ENCODE measurements at places on chromosomes 1 and 21. TPM values are rescaled to one million over a fixed set of nuclear protein-coding genes. Genes with fewer than 3 reads are reported as not detected.

DNA sequence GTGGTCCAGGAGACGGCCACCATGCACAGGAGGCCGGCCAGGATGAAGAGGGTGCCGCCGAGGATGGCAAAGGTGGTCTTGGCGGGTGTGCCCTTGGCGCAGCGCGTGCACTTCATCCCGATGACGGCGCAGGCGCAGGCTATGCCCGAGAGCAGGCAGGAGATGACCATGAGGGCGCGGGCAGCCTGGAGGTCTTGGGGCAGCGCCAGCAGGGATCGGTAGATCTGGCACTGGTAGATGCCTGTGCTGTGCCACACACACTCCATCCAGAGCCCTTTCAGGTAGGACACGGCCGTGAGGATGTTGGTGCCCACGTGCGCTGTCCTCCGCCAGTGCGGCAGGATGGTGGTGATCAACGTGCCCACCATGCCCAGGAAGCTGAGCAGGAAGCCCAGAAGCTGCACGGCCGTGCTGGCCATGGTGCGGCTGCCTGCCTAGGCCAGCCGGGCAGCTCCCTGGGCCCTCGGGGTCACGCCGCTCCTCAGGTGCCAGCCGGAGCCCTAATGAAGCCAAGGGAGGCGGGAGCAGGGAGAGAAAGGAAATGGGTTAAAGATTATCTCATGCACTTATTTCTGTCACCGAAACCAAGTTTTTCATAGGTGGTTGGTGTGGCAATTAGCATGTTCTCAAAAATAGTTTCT, 18.5 kb downstream of the CLDN14 start:
- no peak for DNase-seq

- no peak for DNase-seq
These were observed 180.3 kb downstream of the FAF1 start for GRCh38 chr1:50779801-50780200.

NUF2 gene
- 5.9 TPM for polyA plus RNA-seq

DNA sequence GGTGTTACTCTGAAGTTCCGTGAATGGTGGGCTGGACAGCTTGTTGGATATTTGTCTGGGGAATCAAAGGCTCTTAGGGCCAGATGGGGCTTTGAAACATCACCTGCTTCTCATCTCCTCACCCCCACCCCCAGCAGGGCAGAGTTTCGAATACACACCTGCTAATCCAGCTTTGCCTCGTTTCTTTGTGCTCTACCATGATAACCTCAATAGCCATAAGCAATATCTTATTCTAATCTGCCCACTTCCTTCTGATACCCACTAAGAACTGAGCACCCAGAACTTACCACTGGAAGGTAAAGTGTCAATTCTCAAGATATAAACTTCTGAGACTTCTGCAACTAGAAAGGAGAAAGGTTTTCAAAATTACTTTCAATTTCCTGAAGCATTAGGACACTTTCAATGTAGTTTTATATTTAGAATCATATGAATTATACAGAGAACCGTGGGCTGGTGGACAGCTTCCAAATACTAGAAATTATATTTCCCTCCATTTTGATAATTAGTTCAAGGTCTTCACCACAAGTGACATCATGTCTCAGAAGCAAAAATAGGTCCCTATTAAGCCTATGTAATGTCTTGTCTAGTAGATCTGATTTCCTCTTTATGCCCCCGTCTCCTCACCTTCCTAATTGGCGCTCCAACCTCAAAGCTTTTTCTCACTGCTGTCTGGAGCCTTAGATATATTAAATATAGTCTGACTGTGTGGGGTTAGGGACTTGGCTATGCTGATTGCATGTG, 64.4 kb upstream of the NEK2 start:
- DNase-seq, result no peak

PHACTR4 gene
- polyA plus RNA-seq, result 5.2 TPM

DNA sequence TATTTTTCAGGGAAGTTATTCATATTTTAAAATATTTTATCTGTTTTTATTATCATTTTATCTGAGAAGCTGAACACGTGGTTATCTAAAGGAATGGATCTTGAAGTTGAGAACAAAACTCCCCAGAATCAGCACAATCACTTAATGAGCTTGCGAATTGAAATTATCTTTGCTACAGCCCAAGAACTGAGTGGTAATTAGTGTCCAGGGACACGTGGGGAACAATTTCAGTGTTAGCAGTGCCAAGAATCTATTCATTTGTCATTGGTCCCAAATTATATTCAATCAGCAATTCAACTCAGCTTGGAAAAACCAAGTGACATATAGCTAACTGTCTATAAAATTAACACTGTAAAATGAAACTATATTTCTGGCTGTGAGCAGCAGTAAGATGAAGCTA, 197.6 kb upstream of the UBE2U start:
- no peak for DNase-seq

TRIM67 gene
- 0.01 TPM for polyA plus RNA-seq

APOBEC4 gene
- polyA plus RNA-seq, result not detected

GRCh38 chr1:50877641-50878040, 82.4 kb downstream of the FAF1 start:
- DNase-seq, result no peak

FCRL3 gene
- not detected for polyA plus RNA-seq

DNA sequence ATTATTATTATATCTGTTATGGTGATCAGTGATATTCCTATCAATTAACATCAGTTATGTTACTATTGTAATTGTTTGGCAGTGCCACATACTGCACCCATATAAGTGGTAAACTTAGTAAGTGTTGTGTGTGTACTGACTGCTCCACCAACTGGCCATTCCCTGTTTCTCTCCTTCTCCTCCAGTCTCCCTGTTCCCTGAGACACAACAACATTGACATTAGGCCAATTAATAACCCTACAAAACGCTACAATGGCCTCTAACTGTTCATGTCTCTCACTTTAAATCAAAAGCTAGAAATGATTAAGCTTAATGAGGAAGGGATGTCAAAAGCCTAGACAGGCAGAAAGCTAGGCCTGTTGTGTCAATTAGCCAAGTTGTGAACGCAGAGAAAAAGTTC, 6.6 kb upstream of the THRAP3 start:
- no peak for DNase-seq

- DNase-seq, result no peak
These were observed 95.9 kb downstream of the PHTF1 start for GRCh38 chr1:113663165-113663951.

MTF2 gene
- 11.6 TPM for polyA plus RNA-seq

- DNase-seq, result peak; percentile 93
These were observed 28.3 kb downstream of the PDE4B start for GRCh38 chr1:65820983-65821382.

GRCh38 chr1:58991305-58991704, 207.5 kb upstream of the JUN start:
- DNase-seq, result no peak

GRCh38 chr1:168491527-168492164, 52.2 kb downstream of the XCL2 start:
- no peak for DNase-seq

CHIT1 gene
- not detected for polyA plus RNA-seq

ARHGAP29 gene
- polyA plus RNA-seq, result 40.4 TPM

- DNase-seq, result no peak
These were observed 100.7 kb upstream of the KIF26B start for GRCh38 chr1:245054105-245054504.

HUNK gene
- polyA plus RNA-seq, result 0.28 TPM

FCRL6 gene
- not detected for polyA plus RNA-seq

GRCh38 chr1:39683591-39684312, 7.5 kb downstream of the HPCAL4 start:
- DNase-seq, result no peak

- no peak for DNase-seq
These were observed 162.8 kb downstream of the ATP6V1G3 start for GRCh38 chr1:198377702-198378101.

GRCh38 chr1:22721122-22721873, 10.7 kb downstream of the EPHB2 start:
- no peak for DNase-seq
